Sigmoid colon (tissue), 7 donors: ENCODE measurements at places on chromosomes 5 and 9.
A peak's percentile ranks its signal among the peaks of the same experiment; 100 is the strongest.

GRCh38 chr5:39775086-39775796 is 350.5 kb upstream of the DAB2 start:
- DNase-seq = no peak

DNA sequence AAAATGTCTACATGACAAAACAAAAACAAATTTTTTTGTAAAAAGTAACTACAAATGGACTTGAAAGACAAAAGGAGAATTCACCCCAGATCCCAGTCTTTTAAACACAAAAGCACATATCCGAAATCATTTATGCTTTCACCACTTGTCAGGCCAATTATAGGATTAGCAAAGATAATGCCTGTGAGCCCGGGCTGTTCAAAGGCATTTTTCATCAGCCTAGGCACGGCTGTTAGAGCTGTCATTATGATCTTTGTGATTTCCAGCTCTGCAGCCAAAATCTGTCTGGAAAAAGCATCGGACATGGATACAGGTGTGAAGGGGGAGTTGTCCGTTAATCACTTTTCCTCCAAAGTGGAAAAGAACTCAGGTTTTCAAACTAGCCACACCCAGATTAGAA is 23.6 kb upstream of the RAB14 start:
- no peak for DNase-seq

DNA sequence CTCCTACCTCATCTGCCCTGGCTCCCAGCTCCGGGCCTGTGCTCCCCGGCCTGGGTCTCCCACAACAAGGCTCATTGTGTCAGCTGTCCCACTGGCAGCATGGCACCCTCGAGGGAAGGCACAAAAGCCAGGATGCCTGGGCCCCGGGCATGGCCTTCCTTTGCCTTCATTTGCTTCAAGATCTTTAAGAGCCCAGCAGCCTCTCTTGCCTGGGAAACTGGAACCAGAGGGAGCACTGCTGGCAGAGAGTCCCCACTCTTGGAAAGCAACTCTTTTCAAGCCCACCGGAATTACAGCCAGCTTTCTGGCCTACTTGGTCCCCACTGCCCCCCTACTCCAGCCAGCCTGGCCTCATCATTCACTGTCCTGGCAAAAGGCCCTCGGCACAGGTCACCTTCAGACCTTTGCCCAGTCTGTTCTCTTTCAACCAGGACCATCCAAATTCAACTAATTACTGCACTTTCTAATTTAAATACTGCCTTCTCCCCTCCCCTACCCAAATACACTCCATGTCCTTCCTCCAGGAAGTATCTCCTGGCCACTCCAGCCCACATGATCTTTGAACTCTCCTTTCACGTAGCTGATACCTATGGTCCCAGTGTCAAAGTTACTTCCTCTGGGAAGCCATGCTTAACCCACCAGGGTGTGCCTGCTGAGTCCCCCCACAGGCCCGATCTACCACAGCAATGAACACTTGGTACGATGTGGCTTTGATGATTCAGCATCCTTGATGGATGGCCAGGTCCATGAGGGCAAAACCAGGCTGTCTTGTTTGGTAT is 8.9 kb downstream of the ZER1 start:
- DNase-seq = no peak

DNA sequence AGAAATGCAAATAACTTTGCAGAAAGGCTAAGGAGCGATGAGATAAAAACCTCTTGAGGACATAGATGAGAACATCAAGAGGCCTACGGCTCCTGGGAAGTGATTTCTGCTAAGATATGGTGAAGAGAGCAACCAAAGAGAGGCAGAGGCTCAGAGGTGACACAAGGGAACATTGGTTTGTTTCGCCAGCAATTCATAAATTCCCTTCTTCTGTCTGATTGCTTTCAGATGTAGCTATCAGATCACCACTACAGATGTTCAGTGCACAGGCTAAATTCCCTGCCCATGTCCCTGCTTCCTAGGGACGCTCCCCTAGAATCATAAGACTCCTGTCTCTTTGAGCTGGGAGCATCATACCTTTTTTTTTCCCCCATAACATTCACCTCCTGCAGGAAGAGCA is 11.2 kb downstream of the AGXT2 start:
- DNase-seq = no peak

DNA sequence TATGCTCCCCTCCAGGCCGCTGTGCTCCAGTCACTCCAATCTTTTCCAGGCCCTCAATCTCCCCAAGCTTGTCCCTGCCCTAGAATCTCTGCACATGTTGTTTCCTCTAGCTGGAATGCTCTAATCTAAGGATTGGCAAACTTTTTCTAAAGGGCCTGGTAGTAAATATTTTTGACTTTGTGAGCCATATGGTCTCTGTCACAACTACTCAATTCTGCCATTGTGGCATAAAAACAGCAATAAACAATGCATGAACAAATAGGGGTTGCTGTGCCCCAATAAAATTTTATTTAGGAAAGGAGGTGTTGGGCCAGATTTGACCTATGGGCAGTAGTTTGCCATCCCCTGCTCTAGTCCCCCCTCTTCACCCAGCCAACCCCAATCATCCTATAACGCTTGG is 150.5 kb upstream of the LRRTM2 start:
- DNase-seq = no peak

- DNase-seq = peak; percentile 96
These were observed at the start of gene SPOUT1 for GRCh38 chr9:128829477-128830251. TSS of gene SPOUT1 (minus strand) at chr9:128829794. CDS start at chr9:128829780, 14 bp downstream.

GRCh38 chr5:57768745-57769144 is 286.1 kb upstream of the ACTBL2 start:
- DNase-seq = no peak

- no peak for DNase-seq
These were observed 13.4 kb upstream of the SLC9A3 start for GRCh38 chr5:537621-538071.

GRCh38 chr5:125411744-125412560 is 665.5 kb upstream of the ZNF608 start:
- peak; percentile 59 for DNase-seq

DNA sequence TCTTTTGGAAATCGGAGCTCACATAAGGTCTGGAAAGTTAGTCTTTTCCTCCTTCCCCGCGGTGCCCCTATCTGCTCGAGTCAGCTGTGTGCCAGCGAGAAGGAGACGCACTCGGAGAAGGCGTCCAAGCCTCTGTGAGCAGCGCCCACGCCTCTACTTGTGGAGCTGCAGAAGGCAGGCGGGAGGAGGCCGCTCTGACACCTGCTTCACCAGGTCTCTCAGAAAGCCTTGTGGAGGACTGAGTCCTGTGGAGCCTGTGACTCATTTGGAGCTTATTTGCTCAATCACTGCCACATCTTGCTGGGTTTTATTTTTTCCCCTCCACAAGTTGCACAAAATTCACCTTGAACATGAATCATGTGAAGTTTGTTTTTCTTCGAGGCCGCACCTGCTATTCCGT is 117.5 kb downstream of the IRX2 start:
- no peak for DNase-seq
